ENCODE measurements at places on chromosomes 16 and 17.
A peak's percentile ranks its signal among the peaks of the same experiment; 100 is the strongest.

GRCh38 chr17:7717756-7718350 lies 309 bp downstream of the DNAH2 start:
- no peak overlapping the region for H3K27ac ChIP-seq
- no peak for DNase-seq
- H3K36me3 ChIP-seq, result no peaks in the 10 kb centered on the region
- H3K4me3 ChIP-seq, result peak overlapping the region; percentile 22
- H3K4me1 ChIP-seq, result peaks cover 16% of the 10 kb centered on the region
- peaks cover 56% of the 10 kb centered on the region for H3K27me3 ChIP-seq

GRCh38 chr16:84303023-84303422 lies 8.3 kb downstream of the WFDC1 start:
- no peaks in the 10 kb centered on the region for H3K4me1 ChIP-seq
- H3K36me3 ChIP-seq, result no peaks in the 10 kb centered on the region
- H3K4me3 ChIP-seq, result no peak overlapping the region

DNA sequence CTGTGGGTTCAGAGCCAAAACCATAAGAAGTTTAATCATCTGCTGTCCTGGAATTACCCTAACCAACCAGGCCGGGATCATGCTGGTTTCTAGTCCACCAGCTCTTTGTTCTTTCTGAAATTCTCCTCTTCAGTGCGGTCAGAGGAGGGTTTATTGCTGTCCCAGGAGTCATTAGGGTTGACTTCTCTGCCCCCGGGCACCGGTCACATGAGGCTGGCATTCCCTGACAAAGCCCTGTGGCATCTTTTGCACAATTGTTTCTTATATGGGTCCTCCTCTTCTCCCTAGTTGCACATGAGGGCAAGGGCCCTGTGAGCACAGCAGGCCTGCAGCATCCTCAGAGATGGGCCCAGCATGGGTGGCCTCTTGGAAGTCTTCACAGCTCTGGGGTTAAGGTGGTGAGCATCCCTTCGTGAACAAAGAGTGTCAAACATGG lies 243.9 kb downstream of the IRF8 start:
- no peak overlapping the region for H3K4me3 ChIP-seq
- H3K27me3 ChIP-seq, result peaks cover 25% of the 10 kb centered on the region
- H3K36me3 ChIP-seq, result no peaks in the 10 kb centered on the region

DNA sequence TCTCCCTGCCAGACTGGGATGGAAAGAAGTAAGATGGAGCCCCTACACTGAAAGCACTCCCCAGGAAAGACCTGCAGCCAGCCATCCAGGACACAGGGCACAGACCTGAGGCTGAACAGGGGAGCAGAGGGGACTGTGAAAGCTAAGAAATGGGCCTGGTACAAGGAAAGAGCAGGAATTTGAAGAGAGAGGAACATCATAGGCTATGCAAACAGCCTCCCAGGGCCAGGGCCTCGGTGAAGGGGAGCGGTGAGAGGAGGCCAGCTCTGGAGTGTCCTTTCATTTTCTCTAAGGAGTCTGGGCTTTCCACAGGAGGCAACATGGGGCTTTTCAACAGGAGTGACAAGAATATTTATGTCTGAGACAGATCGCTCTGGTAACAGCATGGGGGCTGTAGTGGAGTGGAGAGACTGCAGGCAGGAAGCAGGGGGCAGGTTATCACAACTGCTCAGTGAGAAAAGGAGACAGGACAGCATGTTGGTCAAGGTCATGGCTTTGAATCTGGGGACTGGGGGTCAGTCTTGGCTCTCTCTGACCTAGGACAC lies 50.1 kb downstream of the TOM1L2 start:
- H3K4me3 ChIP-seq, result no peak overlapping the region
- peaks cover 28% of the 10 kb centered on the region for H3K4me1 ChIP-seq
- peaks cover 8% of the 10 kb centered on the region for H3K36me3 ChIP-seq
- no peak for DNase-seq
- H3K27me3 ChIP-seq, result no peaks in the 10 kb centered on the region

- no peak overlapping the region for H3K27ac ChIP-seq
- peaks cover 18% of the 10 kb centered on the region for H3K27me3 ChIP-seq
- no peaks in the 10 kb centered on the region for H3K4me1 ChIP-seq
- no peaks in the 10 kb centered on the region for H3K36me3 ChIP-seq
- no peak for DNase-seq
Observed at GRCh38 chr16:80809366-80809765, 5.0 kb upstream of the CDYL2 start.

DNA sequence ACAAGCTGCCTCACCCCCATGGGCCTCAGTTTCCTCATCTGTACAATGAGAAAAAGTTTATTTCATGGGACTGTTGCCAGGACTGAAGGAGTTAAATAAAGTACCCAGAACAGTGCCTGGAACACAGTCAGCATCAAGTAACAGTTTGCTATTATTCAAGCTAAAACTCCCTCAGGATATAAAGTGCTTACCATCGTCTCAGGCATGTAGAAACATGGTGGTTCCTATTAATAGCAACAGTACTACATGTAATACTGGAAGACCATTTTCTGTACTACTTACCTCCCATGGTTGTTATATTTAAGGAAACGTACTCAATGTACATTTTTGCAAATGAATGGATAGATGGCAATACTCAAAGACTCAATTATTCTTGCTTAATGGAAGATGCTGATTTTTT lies 93.4 kb downstream of the NCOR1 start:
- peaks cover 50% of the 10 kb centered on the region for H3K36me3 ChIP-seq
- peaks cover 5% of the 10 kb centered on the region for H3K4me1 ChIP-seq
- H3K4me3 ChIP-seq, result no peak overlapping the region
- H3K27ac ChIP-seq, result no peak overlapping the region
- DNase-seq, result no peak

GRCh38 chr16:27980919-27981700 lies 82.4 kb downstream of the GSG1L start:
- no peak overlapping the region for H3K27ac ChIP-seq
- H3K4me1 ChIP-seq, result no peaks in the 10 kb centered on the region
- no peak for DNase-seq
- H3K27me3 ChIP-seq, result peaks cover 8% of the 10 kb centered on the region

DNA sequence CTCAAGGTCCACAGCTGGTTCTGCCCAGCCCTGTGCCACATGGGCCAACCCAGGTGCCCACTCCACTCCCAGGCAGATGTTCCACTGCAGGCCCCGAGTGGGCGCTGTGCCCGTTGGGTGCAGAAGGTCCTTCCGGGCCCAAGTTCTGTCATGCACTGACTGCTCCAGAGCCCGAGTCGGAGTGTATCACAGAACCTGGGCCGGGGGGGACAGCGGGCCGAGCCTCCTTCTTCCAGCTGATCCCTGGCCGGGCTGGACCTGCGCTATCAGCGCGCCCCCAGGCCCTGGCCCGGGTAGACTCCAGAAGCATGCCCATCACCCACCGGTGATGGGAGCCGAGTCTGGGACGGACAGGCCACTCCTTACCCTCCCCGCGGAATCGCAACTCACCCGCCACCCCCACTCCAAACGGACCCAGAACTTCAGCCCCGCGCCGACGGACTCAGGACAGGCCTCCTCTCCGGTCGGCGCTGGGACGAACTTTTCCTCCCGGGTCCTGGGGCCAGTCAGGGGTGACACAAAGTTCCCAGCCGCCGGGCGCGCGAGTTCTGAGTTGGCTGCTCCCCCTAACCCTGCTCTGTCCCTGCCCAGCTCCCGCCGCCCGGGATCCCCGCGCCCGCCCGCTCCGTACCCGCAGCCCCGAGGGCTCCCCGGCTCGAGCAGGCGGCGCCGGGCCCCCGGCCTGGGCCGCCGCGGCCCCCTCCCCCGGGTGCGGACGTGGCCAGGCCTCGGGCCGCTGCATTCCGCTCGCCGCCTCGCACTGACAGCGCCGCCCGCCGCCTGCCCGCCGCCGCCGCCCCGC lies at the start of gene COPZ2:
Gene COPZ2 (minus strand): TSS at position 762 of the 802 bp plus-strand sequence. CDS start 20 bp downstream, at position 742.
- peak; percentile 61 for DNase-seq
- no peaks in the 10 kb centered on the region for H3K36me3 ChIP-seq
- H3K4me1 ChIP-seq, result peaks cover 13% of the 10 kb centered on the region

DNA sequence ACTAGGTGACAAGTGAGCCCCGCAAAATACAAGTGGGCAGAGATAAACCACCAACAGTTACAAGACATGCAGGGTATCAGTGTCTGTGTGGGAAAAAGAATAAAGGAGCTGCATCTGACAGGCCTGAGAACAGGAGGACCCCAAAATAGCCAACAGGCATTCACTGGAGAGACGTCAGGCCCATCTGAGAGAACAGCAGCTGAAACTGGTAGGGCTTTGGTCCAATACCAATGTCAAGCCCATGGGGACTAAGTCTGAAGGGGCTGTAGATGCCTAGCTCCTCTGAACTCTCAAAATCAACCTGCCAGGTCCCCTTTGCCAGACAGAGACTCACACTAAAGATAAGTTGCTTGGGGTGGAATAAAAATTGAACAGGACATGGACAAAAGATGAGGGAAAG lies 30.5 kb upstream of the TANC2 start:
- H3K27me3 ChIP-seq, result peaks cover 54% of the 10 kb centered on the region
- H3K27ac ChIP-seq, result no peak overlapping the region
- H3K36me3 ChIP-seq, result no peaks in the 10 kb centered on the region
- no peak for DNase-seq
- H3K4me1 ChIP-seq, result no peaks in the 10 kb centered on the region
- H3K4me3 ChIP-seq, result no peak overlapping the region

GRCh38 chr17:82228278-82228841 lies 482 bp upstream of the SLC16A3 start:
- no peaks in the 10 kb centered on the region for H3K36me3 ChIP-seq
- peak overlapping the region; percentile 82 for H3K4me3 ChIP-seq
- peak; percentile 76 for DNase-seq
- H3K27ac ChIP-seq, result peak overlapping the region; percentile 99
- H3K27me3 ChIP-seq, result no peaks in the 10 kb centered on the region

- no peak overlapping the region for H3K27ac ChIP-seq
- peaks cover 16% of the 10 kb centered on the region for H3K4me1 ChIP-seq
- H3K4me3 ChIP-seq, result no peak overlapping the region
- no peak for DNase-seq
- no peaks in the 10 kb centered on the region for H3K36me3 ChIP-seq
- H3K27me3 ChIP-seq, result peaks cover 32% of the 10 kb centered on the region
Observed at GRCh38 chr17:44772308-44773045, 13.7 kb downstream of the ADAM11 start.

GRCh38 chr16:26177438-26177837 lies 485.7 kb downstream of the HS3ST4 start:
- H3K4me1 ChIP-seq, result no peaks in the 10 kb centered on the region
- DNase-seq, result no peak
- H3K27me3 ChIP-seq, result peaks cover 4% of the 10 kb centered on the region
- H3K27ac ChIP-seq, result no peak overlapping the region
- H3K36me3 ChIP-seq, result no peaks in the 10 kb centered on the region
- no peak overlapping the region for H3K4me3 ChIP-seq

DNA sequence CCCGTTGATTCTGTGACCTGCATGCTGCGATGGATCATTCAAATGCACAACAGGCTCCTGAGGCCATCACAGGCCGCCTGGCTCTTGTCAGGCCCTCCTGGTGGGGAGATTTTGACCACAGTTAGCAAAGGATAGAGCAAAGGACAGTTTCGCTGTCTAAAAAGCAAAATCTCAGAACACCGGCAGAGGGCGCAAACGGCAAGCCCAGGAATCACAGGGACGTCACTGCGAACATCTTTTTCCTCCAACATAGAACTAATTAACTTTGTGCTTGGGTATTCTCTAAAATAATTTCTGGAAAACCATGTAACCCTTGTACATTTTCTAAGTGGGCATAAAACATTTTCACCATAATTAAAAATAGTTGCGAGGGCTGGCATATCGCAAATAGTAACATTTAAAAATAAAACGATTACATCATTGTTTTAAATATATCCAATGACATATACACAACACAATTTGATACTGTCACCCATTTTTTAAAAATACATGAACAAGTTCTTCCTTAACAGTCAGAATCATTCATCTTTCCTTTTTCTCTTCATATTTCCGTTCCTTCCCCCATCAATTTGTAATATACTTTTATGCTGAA lies 19.7 kb upstream of the SLC47A1 start:
- H3K36me3 ChIP-seq, result no peaks in the 10 kb centered on the region
- no peaks in the 10 kb centered on the region for H3K27me3 ChIP-seq
- peak; percentile 67 for DNase-seq
- H3K4me3 ChIP-seq, result no peak overlapping the region
- H3K27ac ChIP-seq, result peak overlapping the region; percentile 44

DNA sequence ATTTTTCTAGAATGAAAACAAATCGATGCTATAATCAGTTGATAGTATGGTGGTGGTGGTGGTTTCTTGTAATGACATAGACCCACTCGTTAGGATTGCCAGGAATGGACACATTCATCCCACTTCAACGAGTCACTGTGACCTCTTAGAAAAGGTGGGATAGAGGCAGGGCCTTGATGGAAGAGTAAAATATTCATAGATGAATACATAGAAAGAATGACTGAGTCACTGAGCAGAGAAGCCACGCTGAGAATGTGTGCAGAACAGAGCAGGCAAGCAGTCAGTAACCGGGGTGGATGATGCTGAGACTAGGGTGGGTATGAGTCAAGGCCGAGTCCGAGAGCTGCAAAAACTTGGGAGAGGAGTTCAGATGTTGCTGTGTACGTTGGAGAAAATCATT lies 129.9 kb downstream of the PITPNC1 start:
- H3K36me3 ChIP-seq, result peaks cover 17% of the 10 kb centered on the region
- H3K4me1 ChIP-seq, result peaks cover 7% of the 10 kb centered on the region
- H3K27ac ChIP-seq, result no peak overlapping the region
- H3K4me3 ChIP-seq, result no peak overlapping the region

- DNase-seq, result no peak
- H3K27ac ChIP-seq, result no peak overlapping the region
- no peaks in the 10 kb centered on the region for H3K4me1 ChIP-seq
- peaks cover 19% of the 10 kb centered on the region for H3K36me3 ChIP-seq
Observed at GRCh38 chr16:78386557-78387324, 287.3 kb downstream of the WWOX start.

GRCh38 chr17:21199856-21200255 lies 14.1 kb downstream of the TMEM11 start:
- H3K4me3 ChIP-seq, result no peak overlapping the region
- DNase-seq, result no peak
- H3K36me3 ChIP-seq, result peaks cover 9% of the 10 kb centered on the region

GRCh38 chr17:57133486-57133885 lies 48.4 kb downstream of the AKAP1 start:
- peaks cover 16% of the 10 kb centered on the region for H3K4me1 ChIP-seq
- H3K36me3 ChIP-seq, result no peaks in the 10 kb centered on the region
- no peak overlapping the region for H3K4me3 ChIP-seq
- H3K27ac ChIP-seq, result no peak overlapping the region
- H3K27me3 ChIP-seq, result peaks cover 14% of the 10 kb centered on the region
- DNase-seq, result no peak

GRCh38 chr16:79055251-79055970 lies 545.1 kb downstream of the MAF start:
- no peak overlapping the region for H3K27ac ChIP-seq
- H3K4me1 ChIP-seq, result peaks cover 6% of the 10 kb centered on the region
- H3K36me3 ChIP-seq, result peaks cover 4% of the 10 kb centered on the region
- no peak for DNase-seq

- DNase-seq, result no peak
- peaks cover 14% of the 10 kb centered on the region for H3K27me3 ChIP-seq
- H3K4me1 ChIP-seq, result peaks cover 19% of the 10 kb centered on the region
- H3K36me3 ChIP-seq, result no peaks in the 10 kb centered on the region
Observed at GRCh38 chr17:79732804-79733691, 2.3 kb downstream of the ENPP7 start.

DNA sequence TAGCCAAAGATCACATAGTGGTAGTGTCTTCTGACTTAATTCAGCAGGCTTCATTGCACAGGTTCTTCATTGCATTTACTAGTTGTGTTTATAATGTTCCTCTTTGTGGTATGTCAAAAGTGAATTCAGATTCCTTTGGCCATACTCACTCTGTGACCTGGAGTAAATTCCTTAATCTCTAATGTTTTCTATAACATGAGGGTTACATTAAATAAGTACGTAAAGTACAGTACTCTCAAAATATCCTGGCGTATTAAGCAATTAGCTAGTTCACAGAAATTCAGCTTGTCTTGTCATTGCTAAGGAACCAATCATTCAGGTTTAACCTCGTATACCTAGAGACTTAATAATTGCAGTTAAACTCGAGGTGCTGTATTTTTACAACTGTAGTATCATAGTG lies 4.2 kb downstream of the RPS6KB1 start:
- no peaks in the 10 kb centered on the region for H3K27me3 ChIP-seq
- H3K36me3 ChIP-seq, result no peaks in the 10 kb centered on the region
- peaks cover 50% of the 10 kb centered on the region for H3K4me1 ChIP-seq
- no peak overlapping the region for H3K27ac ChIP-seq
